ENCODE measurements at places on chromosomes 13 and 19.
A peak's percentile ranks its signal among the peaks of the same experiment; 100 is the strongest.

DNA sequence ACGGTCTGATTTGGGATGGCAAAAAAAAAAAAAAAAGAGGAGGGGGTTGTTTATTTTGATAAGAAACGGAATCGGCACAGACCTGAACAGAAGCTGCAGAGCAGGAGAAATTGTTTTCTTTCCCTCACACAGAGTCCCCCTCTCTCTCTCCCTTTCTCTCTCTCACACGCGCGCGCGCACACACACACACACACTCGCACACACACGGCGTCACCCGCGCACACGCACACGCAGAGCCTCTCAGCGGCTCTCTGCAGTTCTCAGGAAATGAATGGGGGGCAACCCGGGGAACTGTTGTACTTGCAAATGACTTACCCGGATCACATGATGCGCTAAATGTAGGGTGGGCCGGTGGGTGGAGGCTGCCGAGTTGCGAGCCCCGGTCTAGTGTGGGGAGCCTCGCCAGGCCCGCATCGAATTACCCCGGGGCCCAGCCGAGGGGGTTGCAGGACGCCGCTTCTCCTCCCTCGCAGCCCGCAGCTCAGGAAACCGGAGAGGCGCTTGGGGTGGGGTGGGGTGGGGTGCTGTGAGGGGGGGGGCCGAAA, 475 bp downstream of the KLF12 start:
- DNase-seq = no peak

- DNase-seq = no peak
These were observed 13.4 kb downstream of the TM6SF2 start for GRCh38 chr19:19259741-19260140.

DNA sequence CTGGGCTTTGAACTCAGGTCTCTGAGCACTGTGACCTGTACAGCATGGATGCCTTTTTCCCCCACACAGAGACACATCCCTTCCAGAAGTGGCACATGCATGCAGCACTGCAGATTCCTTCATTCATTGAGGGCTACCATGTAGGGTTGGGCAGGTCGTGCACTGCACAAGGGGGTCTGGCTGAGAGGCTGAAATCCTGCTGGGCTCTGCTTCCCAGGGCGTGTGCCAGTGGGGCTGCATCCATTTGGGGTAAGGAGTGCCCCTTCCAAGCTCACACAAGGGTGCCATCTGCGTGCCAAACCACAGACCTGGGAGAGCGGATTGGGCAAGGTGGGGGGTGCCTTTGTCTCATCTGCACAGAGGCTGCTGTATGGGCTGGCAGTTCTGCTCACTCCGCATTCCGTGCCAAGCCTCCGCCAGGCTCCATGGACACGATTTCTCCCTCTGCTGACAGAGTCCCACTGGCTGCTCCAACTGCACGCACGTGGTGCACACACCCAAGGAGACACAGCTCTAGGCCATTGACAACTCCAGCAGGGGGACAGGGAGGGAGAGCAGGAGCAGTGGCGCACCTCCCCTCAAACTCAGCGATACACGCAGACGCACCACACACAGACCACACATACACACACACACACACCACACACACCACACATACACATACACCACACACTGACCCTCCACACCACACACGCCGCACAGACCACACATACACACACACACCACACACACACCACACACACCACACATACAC, 4.5 kb upstream of the SHISA7 start:
- DNase-seq = no peak

DNA sequence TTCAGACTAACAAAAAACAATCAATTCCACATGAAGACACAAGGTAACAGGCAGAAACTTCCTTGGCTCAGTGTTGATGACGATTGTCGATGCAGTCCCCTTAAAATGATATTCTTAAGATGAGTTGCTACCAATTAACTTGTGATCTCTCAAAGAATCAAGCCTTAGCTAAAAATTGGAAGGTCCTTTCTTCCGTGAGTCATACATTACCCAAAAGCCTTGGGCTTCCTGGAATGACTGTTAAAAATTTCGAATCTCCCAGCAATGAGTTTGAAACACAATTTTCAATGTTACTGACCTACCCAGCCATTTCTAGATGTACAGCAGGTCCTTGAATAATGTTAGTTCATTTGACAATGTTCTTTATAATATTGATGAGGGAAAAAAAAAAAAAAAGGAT, 28.0 kb upstream of the RB1 start:
- DNase-seq = no peak

GRCh38 chr19:41377977-41378709, 1.8 kb downstream of the TMEM91 start:
- DNase-seq = no peak

- no peak for DNase-seq
These were observed 22.7 kb downstream of the MIPEP start for GRCh38 chr13:23866420-23867026.

DNA sequence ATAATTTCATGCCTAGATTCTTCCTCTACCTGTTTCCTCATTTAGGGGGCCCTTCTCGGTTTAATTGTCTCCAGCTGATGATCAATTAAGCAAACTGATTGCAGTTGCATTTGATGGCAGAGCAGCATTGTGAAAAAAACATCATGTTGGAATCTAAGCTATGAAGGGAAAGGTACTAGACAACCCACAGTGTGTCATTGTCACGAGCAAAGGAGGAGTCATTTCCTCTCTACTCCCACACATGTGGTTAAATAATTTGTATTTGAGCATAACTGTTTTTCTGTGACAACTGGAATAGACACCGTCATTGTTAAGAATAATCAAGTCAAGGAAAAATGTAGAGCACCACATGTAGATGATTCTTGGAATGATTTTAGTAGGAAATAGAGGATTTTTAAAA, 240.3 kb downstream of the DCT start:
- no peak for DNase-seq

GRCh38 chr13:25699056-25699455, 327.3 kb downstream of the ATP8A2 start:
- no peak for DNase-seq

DNA sequence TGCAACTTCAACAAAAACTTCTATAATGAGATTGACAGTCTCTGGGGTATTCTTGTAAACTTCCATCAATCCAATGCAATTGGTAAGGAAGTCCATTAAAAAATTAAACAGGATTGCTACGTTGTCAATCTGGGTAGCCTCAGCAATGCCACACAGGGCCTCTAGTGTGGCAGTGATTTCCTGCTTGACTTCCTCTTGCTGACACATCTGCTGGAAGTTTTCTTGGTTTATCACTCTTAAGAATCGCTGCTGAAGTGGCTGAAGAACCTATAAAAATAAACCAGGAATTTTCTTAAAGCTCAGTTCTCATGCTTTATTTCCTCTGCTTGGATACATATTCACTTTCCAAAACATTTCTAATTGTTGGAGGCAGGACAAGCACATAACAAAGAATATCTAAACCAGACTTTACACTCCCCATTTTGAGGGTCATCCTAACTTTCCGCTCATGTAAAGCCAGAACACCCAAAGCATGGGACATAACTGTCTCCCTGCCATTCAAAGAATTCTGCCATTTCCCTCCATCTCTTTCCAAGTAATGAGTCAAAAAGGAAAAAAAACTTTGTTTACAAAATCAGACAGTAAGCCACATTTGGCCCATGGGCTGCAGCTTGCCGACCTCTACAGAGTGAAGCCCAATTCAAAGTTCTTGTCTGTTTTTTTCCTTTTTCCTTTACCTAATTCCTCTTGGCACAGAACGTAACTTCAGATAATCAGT, 23.2 kb upstream of the EEF1AKMT1 start:
- DNase-seq = no peak

GRCh38 chr19:35949131-35949530, 13.0 kb downstream of the LRFN3 start:
- DNase-seq = no peak

DNA sequence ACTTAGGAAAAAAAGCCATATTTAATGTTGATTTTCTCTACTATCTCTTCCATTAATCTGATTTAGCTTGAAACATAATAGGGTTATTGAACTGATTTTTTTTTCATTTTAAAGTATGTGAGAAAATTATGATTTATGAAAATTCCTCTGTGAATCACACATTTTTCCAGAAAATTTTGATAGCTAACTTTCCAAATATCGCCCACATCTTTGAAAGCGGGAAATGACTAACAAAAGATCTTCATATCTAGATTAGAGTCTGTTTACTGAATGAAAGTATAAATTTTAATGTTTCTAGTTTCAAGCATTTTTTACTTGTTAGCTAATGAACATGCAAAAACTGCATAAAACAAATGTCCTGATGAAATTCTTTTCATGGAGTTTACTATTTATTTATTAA, 97.4 kb downstream of the POSTN start:
- no peak for DNase-seq

GRCh38 chr13:58488251-58488650, 856.7 kb downstream of the PCDH17 start:
- DNase-seq = no peak

DNA sequence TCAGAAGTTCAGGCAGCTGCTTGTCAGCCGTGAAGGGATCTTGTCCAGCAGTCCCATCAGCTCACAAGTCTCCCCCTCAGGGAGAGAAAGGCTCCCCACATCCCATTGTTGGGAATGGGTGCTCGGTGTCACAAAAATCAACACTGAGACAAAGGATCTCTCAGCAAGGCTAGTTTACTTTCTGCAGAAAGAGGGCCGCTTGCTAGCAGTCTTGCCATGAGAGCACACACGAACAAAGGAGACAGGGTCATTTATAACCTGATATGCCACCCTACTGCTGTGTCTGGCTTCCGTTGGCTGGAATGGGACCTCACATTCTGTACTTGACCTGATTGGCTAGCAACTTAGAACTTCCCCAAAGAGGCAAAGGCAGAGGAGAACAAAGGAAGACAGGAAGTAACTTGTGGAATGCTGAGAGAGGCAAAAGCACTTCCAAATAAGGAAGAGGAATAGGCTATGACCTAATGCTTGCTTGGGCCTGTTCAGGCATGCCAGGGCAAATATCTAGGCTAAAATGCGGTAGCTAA, 8.7 kb upstream of the IGFL3 start:
- peak; percentile 8 for DNase-seq

DNA sequence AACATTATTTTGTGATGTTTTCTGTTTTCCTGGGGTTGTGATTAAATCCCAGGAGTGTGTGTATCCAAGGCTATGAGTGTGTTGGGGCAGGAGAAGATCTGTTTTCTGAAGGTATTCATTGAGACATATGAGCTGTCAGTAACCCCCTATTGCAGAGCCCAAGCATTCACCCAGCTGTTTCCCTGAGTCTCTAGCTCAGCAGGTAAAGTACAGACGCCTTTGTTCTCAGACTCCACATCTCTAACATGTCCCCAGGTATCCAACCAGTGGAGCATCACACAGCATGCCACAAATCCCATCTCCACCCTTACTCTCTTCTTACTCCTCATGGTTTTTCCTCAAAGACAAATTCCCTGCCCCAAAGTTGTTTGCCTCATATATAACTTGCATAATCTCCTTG, 213.6 kb downstream of the PCDH20 start:
- no peak for DNase-seq

GRCh38 chr19:39969266-39969665, 1.7 kb upstream of the PSMC4 start:
- DNase-seq = no peak

DNA sequence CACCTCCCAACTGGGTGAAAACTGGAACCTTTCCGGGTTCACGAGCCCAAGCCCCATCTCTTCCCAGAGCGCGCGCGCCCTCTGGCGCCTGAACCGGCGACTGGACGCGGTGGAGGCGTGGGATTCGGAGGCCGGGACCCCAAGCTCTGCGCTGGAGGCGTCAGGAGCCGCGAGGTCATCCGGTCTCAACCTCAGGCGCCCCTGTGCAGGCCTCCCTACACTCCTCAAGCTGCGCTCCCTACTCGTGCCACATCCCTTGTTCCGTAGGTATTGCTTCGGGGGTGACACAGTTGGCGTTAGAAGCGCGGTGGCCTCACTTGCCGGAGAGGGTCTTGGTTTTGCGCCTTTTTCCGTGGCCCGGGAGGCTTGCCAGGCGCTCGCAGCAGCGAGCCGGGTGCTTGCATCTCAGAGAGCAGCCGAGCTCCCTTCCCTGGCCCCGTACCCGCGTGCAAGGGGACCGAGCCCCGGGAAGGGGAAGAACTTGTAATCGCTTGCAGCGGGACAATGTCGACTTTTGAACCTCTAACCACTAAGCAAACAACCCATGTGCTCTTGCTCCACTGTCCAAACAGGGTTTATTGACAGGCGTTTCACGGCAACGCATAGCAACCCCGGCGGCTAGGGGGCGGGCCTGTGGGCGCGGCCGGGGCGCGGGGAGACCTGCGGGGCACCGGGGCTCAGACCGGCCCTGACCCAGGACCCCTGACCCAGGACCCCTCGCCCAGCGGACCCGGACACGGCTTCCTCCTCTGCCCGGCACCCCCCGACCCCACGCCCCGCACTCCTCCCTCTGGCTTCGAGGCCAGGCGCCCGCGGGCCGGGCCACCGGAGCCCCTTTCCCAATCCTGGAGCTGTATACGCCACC, 8.5 kb downstream of the CDX2 start:
- no peak for DNase-seq

DNA sequence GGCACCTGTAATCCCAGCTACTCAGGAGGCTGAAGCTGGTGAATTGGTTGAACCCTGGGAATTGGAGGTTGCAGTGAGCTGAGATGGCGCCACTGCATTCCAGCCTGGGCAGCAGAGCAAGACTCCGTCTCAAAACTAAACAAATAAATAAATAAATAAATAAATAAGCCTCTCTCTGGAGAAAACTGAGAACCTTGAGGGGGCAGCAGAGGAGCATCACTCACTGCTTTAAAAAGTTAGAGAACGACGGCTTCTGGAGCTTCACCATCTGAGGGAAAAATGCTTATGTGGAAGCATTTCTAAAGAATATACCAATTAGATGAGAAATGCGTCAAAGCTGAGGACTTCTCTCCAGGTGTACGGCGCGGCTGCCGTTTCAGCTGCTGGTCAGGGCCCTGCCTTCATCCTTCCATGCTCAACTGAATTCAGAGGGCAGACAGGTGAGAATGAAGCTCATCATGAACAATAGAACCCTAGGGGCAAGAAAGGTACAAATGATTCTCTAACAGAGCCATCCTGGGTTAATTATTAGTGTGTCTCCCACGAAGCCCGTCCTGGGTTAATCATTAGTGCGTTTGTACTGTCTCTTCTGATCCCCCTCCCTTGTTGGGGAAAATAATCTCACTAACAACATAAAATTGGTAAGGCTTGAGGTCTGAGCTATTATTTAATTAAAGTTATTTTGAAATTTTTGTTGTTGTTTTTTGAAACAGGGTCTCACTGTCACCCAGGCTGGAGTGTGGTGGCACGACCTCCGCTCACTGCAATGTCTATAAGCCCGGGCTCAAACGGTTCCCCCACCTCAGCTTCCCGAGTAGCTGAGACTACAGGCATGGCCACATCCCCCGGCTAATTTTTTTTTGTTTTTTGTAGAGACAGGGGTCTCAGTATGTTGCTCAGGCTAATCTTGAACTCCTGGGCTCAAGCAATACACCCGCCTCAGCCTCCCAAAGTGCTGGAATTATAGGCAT, 80.1 kb downstream of the IPO5 start:
- DNase-seq = no peak

GRCh38 chr13:21619633-21620220, 15.8 kb upstream of the MICU2 start:
- no peak for DNase-seq

Data from HS-27A (cell line).